Psoas muscle (tissue), 8 donors: ENCODE measurements at places on chromosomes 4 and X. TPM values are rescaled to one million over a fixed set of nuclear protein-coding genes. Genes with fewer than 3 reads are reported as not detected.

DNA sequence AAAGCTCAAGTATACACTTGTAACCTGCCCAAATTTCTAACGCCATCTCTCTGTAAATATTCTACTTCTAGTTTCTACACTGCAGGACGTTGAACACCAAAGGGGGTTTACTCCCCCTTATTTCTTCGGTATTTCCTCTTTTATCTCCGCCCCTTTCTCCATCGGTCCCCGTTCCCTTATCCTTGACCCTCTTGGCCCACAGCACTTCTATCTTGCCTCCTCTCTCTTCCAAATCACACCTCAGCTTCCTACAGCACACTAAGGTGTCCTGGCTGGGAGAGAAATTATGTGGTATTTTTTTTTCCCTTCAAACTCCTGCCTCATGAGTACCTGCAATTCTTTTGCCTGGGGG is 715 bp downstream of the ZMAT1 start:
- no peak for DNase-seq

DNA sequence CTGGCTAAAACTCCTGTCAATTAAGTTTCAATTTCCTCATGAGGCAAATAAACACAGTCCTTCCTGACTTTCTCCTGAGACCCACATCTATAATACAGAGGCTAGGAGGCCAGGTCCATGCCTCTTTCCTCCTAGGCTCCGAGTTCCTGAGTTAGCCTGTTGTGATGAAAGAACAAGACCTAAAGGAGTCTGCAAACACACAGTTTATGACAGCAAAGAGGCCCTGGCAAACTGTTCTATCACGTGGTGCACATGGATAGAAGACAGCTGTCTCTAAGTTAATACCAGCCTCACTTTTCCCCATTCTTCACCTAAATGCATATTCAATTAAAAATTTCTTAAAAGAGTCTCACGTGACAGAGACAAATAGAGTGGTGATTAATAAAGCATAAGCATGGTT is 145.2 kb downstream of the TET2 start:
- DNase-seq = no peak

DNA sequence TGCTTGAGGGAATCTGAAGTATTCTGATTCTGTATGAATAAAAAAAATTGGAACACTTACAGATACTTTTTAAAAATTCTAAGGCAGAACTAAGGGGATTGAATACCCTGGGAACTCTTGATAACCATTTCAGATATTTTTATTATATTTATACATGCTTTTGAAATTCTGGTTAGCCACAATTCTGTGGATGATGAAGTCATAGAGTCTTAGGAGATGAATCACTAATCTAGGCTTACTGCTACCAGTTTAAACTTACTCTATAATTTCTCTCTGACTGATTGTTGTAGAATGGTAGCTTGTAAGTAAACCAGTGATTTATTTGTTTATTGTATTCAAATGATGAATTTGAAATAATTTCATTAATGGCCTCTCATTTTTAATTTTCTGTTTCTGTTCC is 11.4 kb upstream of the SLAIN2 start:
- DNase-seq = no peak

DNA sequence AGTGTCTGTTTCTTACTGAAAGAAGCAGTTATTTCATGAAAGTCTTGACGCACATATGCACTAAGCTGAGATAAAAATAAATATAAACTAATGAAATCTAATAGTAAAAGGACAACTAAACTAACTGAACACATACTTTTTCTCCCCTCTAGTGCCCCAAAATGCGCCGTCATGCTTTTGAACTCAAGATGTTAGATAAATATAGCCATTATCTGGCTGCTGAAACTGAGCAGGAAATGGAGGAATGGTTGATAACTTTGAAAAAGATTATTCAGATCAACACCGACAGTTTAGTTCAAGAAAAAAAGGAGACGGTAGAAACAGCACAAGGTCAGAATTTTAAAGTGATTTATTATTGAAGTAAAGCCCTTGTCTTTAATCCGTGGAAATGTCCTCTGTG is 70.2 kb downstream of the DOCK11 start:
- DNase-seq = no peak

- no peak for DNase-seq
Observed at GRCh38 chr4:111880116-111880515, 265.1 kb upstream of the FAM241A start.

The TMEM35A gene
- total RNA-seq = 0.17 TPM

DNA sequence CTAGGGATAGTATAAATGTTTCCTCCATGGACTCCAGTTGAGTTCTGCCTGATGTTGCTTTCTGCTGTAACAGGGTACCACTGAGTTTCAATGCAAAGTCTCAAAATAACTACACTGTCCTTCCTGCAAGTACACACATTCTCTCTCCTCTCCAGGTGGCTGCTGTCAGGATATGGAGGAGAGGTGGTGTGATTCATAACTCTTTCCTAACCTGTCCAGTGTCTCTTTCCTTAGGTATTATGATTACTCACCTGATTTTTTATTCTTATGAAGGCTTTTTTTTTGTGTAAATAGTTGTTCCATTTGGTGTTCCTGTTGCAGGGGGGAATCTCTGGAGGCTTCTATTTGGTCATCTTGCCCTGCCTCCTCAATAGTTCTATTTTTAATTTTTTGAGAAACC is 39.8 kb upstream of the POF1B start:
- no peak for DNase-seq

The KCTD8 gene
- 0.56 TPM for total RNA-seq

The AMTN gene
- not detected for total RNA-seq

DNA sequence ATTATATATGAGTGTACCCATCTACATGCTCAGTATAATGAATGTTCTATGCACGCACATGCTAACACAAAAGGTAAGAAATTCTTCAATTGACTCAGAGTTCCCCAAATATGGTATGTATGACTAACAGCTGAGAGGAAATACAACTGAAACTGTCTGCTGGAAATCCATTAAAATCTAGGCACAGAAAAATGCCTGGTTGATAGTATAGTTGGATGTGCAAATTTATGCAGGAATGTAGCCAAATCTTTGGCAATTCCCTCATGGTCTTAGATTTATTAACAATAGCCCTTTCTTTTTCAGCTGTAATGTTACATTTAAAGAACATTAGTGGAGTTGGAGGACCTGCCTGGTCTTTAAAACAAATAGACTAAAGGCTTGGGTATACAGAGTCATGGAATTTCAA is 5.5 kb downstream of the CAMK2D start:
- DNase-seq = no peak

The RTL9 gene
- total RNA-seq = 0.24 TPM

The TMPRSS11F gene
- total RNA-seq = not detected

The ADAM29 gene
- not detected for total RNA-seq

- no peak for DNase-seq
Observed at GRCh38 chrX:132822634-132823012, 135.8 kb downstream of the HS6ST2 start.

DNA sequence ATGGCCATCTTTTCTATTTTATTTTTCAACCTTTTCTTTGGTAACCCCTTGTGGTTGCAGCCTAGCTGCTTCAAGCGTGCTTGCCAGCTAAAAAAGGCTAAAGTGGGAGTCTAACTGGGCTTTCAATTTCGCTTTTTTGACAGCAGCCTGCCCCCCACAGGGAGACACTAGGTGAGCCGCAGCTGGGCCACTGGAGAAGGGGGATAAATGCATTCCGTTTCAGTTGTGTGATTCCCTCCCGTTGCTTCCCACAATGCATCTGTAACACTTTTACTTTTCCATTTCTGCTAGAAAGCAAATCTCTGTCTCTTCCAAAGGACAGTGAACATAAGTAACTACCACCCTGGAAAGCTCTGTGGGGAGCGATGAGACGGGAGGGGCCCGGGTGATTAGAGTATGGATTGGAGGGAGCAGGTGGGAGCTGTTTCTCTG is 86.3 kb upstream of the RAPGEF2 start:
- no peak for DNase-seq

The PAK3 gene
- total RNA-seq = 0.15 TPM

The NUP62CL gene
- total RNA-seq = not detected

GRCh38 chrX:69210581-69210980 is 45.3 kb upstream of the PJA1 start:
- DNase-seq = no peak

The WAS gene
- 0.85 TPM for total RNA-seq

DNA sequence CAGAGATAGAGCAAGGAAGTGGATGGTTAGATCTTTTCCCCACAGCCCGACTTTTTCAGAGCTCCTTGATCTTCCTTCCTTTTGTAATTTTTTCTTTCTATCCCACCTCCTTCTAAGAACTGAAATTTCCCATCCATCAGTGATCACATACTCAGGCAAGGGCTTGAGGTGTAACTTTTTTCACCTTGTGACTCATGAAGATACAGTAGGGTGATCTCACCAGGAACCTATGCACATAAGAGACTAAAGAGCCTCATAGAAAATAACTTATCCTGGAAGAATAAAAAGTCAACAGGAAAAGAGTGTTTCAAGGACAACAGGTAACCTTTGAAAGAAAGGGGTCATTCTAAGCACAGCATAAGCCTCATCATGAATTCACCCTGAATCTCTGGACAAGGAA is 131.2 kb upstream of the HCCS start:
- no peak for DNase-seq

DNA sequence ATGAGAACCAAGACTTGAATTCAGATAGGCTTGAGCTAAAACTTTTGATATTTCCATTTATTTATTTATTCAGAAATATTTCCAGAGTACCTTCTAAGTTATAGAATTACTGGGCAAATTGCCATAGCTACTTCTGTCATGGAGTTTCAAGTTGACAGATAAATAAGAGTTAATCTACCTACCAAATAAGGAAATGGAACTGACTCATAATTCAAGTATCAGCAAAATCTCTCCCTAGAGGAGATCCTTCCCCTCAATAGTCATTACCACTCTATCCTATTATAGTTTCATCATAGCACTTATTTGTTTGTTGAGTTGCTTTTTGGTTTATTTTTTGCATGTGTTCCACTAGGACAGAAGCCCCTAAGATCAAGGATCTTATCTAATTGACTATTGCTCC is 48.8 kb upstream of the CCSER1 start:
- DNase-seq = no peak
